ENCODE measurements at places on chromosomes 5 and 9. TPM values are rescaled to one million over a fixed set of nuclear protein-coding genes. Genes with fewer than 3 reads are reported as not detected.

DNA sequence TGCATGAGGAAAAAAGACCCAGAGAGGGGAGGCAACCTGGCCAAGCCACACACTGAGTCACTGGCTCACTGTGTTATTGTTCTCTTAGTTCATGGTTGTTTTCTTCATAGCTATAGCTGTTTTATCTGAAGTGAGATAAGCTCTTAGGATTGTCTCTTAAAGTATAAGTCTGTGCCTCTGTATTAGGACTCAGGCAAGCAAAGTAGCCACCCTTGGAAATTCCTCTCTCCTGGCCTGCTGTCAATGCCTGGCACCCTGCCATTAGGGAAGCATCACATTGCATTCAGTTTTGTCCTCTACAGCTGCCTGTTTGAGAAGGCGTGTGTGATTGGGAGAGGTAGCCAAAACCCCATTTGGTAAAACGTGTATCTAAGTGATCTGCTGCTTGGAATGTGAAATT, 147.4 kb upstream of the GLRA1 start:
- DNase-seq: no peak

DNA sequence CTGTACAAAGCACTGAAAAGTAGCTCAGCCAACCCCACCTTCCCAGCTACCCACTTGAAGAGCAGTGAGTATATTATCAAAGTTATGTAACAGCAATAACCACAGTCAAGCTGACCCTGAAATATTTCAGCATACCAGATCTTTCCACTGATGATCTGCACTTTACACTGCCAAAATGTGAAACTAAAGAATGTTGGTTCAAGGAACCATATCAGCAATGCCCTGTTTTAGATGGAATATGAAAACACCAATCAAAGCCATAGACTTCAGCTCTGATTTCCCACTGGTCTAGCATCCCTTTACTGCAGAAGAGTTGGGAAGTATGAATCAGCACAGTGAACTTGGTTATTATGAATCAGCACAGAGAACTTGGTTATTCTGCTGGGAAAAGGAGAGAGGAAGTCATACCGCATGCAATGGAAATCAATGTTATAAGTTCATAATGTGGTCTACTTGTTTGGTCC, 20.0 kb downstream of the CEMIP2 start:
- no peak for DNase-seq

- no peak for DNase-seq
Observed at GRCh38 chr9:35727676-35728040, 4.3 kb downstream of the TLN1 start.

- no peak for DNase-seq
Observed at GRCh38 chr5:134249469-134250379, 23.9 kb upstream of the PPP2CA start.

GRCh38 chr9:84975926-84976325, 306.4 kb downstream of the NTRK2 start:
- DNase-seq: no peak

- no peak for DNase-seq
Observed at GRCh38 chr9:131334629-131335367, 45.3 kb downstream of the PLPP7 start.

DNA sequence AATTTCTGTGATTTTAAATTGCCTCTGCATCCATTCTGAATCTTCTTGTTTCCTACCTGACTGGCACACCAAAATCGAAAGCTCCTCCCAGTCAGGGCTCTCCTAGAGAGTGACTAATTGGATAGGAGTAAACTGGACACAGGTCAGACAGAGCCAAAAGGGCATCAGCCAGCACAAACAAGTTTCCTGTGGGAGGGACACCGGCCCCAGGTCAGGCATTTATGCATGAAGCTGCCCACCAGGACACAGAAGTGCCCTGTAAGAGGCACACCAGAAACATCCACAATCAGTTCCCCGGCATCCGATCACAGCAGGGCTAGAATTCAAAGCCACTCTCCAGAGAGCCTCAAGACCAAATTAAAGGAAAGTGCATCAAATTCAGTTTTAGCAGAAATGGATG, 78.4 kb downstream of the SFXN1 start:
- DNase-seq: no peak

- no peak for DNase-seq
Observed at GRCh38 chr9:122151267-122151828, 8.2 kb downstream of the NDUFA8 start.

- no peak for DNase-seq
Observed at GRCh38 chr5:96426831-96427230, 6.2 kb downstream of the PCSK1 start.

DNA sequence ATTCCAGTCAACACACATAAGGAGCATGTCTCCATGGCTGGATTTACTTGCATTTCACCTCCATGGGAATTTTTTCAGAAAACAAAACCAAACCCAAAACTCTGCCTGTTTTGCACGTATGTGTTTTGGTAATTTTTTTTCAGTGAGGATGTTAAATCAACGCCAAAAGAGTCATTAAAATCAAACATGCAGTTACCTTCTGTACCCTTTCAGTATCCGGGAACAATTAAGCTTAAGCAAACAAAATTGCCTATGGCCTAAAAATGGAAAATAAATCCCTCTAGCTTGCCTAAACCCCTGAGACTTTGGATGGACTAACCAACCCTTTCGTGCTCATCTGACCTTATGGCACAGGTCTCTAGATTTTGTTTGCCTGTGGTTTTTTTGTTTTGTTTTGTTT, 209.2 kb upstream of the KLF4 start:
- no peak for DNase-seq

- no peak for DNase-seq
Observed at GRCh38 chr9:126698756-126699155, 85.0 kb downstream of the LMX1B start.

GRCh38 chr9:128098297-128099230, 29.0 kb downstream of the PTGES2 start:
- DNase-seq: peak; percentile 71

DNA sequence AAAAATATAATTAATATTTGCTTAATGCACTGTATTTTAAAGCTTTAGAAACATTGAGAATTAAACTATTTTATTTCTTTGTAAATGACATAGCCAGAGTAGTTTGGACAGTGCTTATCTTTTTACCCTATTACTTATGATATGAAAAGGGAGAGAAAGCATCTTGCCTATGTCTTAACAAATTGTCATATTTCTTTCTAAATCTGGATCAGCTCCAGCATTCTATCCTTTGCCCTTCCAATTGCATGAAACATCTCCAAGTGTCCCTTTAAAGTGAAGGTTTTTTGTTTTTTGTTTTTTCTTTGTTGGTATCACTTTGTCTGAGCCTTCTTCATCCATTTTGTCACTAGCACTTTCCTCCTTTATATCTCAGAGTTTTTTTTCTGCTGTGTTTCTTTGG, 511.6 kb upstream of the FAM174A start:
- no peak for DNase-seq

DNA sequence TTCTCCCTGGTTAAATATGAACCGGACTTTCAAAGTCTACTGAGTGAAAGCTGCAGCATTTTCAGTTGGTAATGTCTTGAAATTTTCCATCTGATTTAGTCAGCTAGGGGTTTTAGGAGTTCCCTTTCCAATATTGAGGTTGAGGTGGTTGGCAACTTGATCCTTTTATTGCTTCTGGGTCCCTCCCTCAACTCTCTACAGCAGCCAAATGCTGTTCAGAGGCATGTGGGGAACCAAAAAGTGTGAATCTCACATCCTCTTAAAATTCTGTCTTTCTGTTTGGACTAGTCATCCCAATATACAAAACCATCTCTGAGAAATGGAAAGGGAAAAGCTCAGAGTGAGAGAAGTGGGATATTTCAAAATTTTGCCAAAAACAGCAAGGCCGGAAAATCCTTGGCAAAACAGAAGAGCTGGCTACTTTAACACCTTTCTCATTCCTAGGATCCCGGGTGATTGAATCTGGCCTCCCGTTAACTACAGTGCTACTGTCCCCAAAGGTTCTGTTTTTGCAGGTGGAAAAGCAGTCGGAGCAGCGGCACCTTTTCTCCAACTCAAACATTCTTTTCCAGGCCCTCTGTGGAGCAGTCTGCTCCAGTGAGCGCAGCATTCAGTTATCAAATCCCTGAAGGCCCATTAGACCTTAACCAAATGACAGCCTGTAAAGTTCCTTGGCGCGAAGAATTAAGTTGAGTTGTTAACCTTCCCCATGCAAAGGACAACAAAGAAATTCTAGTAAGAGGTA, 345.9 kb upstream of the NUDT12 start:
- no peak for DNase-seq

GRCh38 chr9:117718085-117718484, 13.9 kb downstream of the TLR4 start:
- no peak for DNase-seq

DNA sequence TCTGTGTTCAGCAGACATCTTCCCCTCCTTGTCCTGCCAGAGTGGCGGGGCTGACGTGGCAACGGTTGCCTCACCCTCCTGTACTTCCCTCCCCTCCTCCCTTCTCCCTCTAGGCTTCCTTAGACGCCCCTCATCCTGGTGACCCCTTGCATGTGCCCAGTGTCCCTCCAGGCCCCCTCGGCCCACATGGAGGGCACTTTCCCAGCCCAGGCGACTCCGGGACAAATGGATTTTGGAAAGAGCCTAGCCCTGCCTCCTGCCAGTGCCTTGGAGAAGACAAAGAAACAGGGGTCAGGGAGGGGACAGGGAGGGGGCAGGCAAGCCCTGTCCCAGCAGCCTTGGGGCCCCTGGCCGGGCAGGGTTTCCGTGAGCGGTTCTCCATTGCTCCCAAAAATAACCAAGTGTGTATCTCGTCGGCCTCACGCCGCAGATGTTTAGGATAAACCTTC, 38.3 kb upstream of the NEURL1B start:
- no peak for DNase-seq

DNA sequence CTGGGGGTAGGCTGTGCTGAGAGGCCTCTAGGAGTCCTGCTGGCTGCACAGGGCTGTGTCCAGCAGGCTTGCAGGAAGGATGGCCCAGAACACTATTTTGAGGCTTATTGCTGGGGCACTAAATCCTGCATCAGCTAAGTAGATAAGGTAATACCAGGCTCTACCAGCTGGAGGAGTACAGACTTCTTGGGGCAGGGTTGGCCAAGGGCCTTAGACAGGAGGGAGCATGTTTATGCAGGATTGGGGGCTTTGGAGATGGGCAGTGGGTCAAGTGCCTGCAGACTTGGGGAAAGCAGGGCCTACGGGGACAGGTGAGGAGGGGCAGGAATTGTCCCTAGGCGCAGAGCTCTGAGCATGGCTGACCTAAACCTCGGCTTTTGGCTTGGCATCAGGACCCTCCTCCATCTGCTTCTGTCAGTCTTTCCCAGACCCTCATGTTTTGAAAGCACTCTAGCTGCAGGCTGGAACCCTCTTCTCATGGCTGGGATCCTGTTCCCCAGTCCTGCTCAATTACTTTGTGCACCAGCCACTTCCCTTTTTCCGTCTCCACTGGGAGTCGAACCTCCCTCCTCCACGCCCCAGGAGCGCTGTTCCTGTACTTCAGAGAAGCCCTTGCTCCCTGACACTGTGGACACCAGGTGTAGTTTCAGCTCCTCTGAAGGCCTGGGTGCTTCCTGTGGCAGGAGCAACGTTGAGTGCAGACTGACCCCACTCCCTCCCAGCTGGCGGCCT, 61.0 kb upstream of the SPTLC1 start:
- no peak for DNase-seq

DNA sequence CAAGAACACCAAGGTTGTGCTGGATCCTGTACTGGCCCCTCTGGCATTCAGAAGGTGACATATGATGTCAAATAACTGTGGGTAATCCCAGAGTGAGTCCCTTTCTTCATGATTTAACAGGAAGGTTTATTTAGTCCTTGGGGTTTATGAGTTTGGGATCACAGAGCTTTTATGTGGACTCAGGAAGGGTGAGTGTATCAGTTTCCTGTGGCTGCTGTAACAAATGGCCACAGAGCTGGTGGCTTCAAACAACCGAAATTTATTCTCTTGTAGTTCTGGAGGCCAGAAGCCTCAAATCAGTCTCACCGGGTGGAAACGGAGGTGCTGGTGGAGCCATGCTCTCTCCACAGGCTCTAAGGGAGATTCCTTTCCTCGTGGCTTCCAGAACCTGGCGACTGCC, 157.7 kb downstream of the MELK start:
- DNase-seq: no peak

DNA sequence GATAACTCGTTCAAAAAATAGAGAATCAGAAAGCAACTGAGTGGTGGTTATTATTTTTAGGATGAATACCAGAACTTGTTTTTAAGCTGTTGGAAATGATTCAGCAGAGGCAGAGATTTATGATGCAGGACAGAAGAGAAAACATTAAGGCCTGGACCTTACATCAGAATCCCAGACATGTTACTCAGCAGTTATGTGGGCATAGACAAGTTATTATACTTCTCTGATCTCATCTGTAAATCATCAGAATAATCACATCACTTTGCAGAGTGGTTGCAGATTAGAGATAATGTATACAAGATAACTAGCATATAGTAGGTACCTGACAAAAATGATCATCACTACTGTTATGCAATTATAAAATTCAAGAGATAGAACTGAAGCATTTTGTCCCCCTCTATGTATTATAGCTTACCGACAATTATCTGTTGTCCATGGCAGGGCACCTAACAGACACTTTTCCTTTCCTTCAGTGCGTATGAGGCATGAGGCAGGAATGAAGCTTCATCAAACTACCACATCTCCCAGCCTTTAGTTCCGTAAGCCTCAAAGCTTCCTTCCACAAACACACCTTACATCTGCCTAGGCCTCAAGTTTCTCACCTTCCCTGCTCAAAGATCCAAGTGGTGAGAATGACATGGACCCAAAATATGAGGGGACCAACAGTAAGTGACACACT, 165.9 kb downstream of the DENND1A start:
- DNase-seq: no peak

- no peak for DNase-seq
Observed at GRCh38 chr5:10797261-10797660, 36.2 kb upstream of the DAP start.

DNA sequence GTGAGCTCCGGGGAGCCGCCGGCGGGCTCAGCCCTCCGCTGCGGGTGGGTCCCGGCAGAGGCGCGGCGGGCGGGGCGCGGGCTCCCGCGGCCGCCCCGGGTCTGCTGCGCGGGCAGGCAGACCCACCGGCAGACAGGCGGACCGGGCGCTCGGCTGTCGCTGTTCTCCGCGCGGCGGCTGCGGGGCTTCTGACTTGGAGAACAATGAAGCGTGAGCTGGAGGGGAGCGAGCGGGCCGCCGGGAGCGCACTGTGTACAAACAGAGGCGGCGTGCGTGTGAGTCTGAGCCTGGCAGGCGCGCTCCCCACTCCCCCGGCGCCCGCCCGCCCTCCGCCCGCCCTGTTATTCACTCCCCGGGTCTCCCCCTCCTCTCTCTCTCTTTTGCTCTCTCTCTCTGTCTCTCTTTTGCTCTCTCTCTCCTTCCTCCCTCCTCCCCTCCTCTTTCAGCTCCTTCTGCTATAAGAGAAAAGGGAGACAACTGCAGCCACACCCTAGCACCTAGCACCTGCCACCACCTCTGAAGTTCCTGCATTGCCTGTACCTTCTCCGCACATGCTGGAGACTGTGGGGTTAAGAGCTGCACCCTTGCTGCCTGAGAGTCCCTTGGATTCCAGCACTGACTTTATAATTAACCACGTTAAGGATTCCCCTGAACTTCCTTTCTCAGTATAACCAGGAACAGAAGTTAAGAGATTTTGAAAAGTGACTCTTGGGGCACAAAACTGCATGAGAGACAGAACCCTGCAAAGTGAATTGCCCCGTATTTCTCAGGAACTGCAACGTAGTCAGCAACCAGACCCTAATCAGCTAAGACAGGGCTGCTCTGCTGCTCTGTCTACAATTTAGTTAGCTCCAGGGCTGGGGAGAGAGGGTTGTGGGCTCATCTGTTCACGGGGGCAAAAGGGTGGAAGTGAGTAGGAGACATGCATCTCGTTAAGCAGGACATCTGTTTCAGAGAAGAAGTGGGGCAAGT, at the start of gene EDIL3:
EDIL3 (minus strand) TSS at position 277 of the 972 bp plus-strand sequence. CDS start 506 bp downstream, outside the sequence.
- peak; percentile 53 for DNase-seq

Gene WNT8A
- total RNA-seq: not detected

Gene WWC1
- 13.7 TPM for total RNA-seq

Gene ZNF366
- total RNA-seq: not detected

Gene FBLL1
- 5.9 TPM for total RNA-seq

Gene PLGRKT
- total RNA-seq: 24.6 TPM

Gene PCDHB7
- total RNA-seq: 0.39 TPM

Gene C5
- total RNA-seq: 8.3 TPM

All from neural crest cell (in vitro differentiated cells).